ENCODE measurements at places on chromosomes 2 and 18. TPM values are rescaled to one million over a fixed set of nuclear protein-coding genes. Genes with fewer than 3 reads are reported as not detected.

Gene CNDP1
- not detected for total RNA-seq

Gene CCDC141
- total RNA-seq = 6.4 TPM

Gene UGT1A8
- total RNA-seq = not detected

Gene MRO
- total RNA-seq = 2.9 TPM

Gene STAT4
- 4.1 TPM for total RNA-seq

Gene ADD2
- 3.3 TPM for total RNA-seq

Gene SPATA3
- total RNA-seq = not detected

Gene IL1R1
- 407 TPM for total RNA-seq

Gene CNGA3
- total RNA-seq = 1.1 TPM

Gene PUS10
- total RNA-seq = 2.8 TPM

Gene KCNG2
- total RNA-seq = 0.51 TPM

Gene ANKRD62
- total RNA-seq = not detected

Gene SH3RF3
- total RNA-seq = 20.4 TPM

Gene GPR45
- total RNA-seq = not detected

Gene TTC32
- 8.6 TPM for total RNA-seq

Gene MROH2A
- not detected for total RNA-seq

Gene ICA1L
- total RNA-seq = 5.3 TPM

Gene VWC2L
- total RNA-seq = not detected

Gene ID2
- total RNA-seq = 169 TPM

Gene TNS1
- total RNA-seq = 449 TPM

Gene RBM44
- 1.3 TPM for total RNA-seq

Gene OTOF
- 0.26 TPM for total RNA-seq

Gene DHRS9
- 2.8 TPM for total RNA-seq

Gene SCYGR3
- not detected for total RNA-seq

Gene SLC19A3
- 349 TPM for total RNA-seq

Gene EVX2
- total RNA-seq = not detected

Gene EVA1A
- total RNA-seq = 0.71 TPM

Gene POLR1A
- 43.6 TPM for total RNA-seq

Gene RNF125
- 15.8 TPM for total RNA-seq

Gene CDH2
- total RNA-seq = 0.71 TPM

Measured in mesenteric fat pad (tissue), 1 donor.